ENCODE measurements at places on chromosomes 7 and 10.
A peak's percentile ranks its signal among the peaks of the same experiment; 100 is the strongest.

GRCh38 chr10:38032886-38033285 is 22.4 kb downstream of the ZNF33A start:
- no peaks in the 10 kb centered on the region for H3K27me3 ChIP-seq
- no peak overlapping the region for H3K27ac ChIP-seq
- no peak overlapping the region for H3K4me3 ChIP-seq
- DNase-seq: no peak

- H3K4me3 ChIP-seq: no peak overlapping the region
- DNase-seq: no peak
- H3K27ac ChIP-seq: no peak overlapping the region
- no peaks in the 10 kb centered on the region for H3K36me3 ChIP-seq
- H3K4me1 ChIP-seq: no peaks in the 10 kb centered on the region
- H3K27me3 ChIP-seq: no peaks in the 10 kb centered on the region
Measured at GRCh38 chr10:79496896-79497295, 15.4 kb upstream of the EIF5AL1 start.

GRCh38 chr7:130926001-130926691 is 192.1 kb upstream of the KLF14 start:
- H3K4me1 ChIP-seq: no peaks in the 10 kb centered on the region
- no peaks in the 10 kb centered on the region for H3K36me3 ChIP-seq
- H3K4me3 ChIP-seq: no peak overlapping the region
- no peak for DNase-seq

- no peaks in the 10 kb centered on the region for H3K27me3 ChIP-seq
- no peak overlapping the region for H3K4me3 ChIP-seq
- peak; percentile 68 for DNase-seq
- no peaks in the 10 kb centered on the region for H3K36me3 ChIP-seq
- H3K4me1 ChIP-seq: no peaks in the 10 kb centered on the region
- no peak overlapping the region for H3K27ac ChIP-seq
Measured at GRCh38 chr7:127628445-127628844, 10.5 kb upstream of the PAX4 start.

DNA sequence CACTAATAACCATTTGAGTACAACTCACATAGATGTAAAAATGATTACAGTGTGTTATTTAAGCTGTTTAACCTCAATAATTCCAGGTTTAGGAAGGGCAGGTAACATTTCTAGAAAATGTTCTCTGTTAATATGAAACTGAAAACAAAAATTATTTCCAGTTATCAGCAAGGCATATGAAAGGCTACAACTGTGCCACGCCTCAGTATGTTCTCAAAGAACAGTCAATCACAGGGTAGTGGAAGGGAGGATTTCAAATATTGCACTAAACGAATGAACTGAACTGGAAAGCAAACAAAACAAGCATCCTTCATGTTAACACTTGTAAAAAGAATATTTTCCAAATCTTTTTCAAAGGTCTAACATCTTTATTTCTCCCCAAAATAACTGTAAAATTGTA is 31.3 kb downstream of the ARHGAP19 start:
- H3K27me3 ChIP-seq: no peaks in the 10 kb centered on the region
- no peak overlapping the region for H3K4me3 ChIP-seq
- H3K36me3 ChIP-seq: peaks cover 56% of the 10 kb centered on the region
- H3K4me1 ChIP-seq: no peaks in the 10 kb centered on the region

GRCh38 chr7:127810696-127811660 is 159.0 kb downstream of the SND1 start:
- H3K27me3 ChIP-seq: no peaks in the 10 kb centered on the region
- H3K27ac ChIP-seq: no peak overlapping the region
- no peak for DNase-seq
- no peak overlapping the region for H3K4me3 ChIP-seq
- H3K4me1 ChIP-seq: peaks cover 14% of the 10 kb centered on the region

- H3K4me3 ChIP-seq: no peak overlapping the region
- no peaks in the 10 kb centered on the region for H3K36me3 ChIP-seq
- H3K27me3 ChIP-seq: no peaks in the 10 kb centered on the region
- peaks cover 4% of the 10 kb centered on the region for H3K4me1 ChIP-seq
- H3K27ac ChIP-seq: no peak overlapping the region
- DNase-seq: no peak
Measured at GRCh38 chr7:142808461-142808801, 37.7 kb downstream of the PRSS2 start.

- no peaks in the 10 kb centered on the region for H3K27me3 ChIP-seq
- no peaks in the 10 kb centered on the region for H3K4me1 ChIP-seq
- H3K4me3 ChIP-seq: no peak overlapping the region
- no peak for DNase-seq
Measured at GRCh38 chr10:102300278-102300843, 55.0 kb downstream of the GBF1 start.

- H3K4me1 ChIP-seq: peaks cover 3% of the 10 kb centered on the region
- no peak overlapping the region for H3K4me3 ChIP-seq
- no peak overlapping the region for H3K27ac ChIP-seq
- H3K27me3 ChIP-seq: no peaks in the 10 kb centered on the region
Measured at GRCh38 chr10:76647301-76647700, 990.3 kb downstream of the KCNMA1 start.

DNA sequence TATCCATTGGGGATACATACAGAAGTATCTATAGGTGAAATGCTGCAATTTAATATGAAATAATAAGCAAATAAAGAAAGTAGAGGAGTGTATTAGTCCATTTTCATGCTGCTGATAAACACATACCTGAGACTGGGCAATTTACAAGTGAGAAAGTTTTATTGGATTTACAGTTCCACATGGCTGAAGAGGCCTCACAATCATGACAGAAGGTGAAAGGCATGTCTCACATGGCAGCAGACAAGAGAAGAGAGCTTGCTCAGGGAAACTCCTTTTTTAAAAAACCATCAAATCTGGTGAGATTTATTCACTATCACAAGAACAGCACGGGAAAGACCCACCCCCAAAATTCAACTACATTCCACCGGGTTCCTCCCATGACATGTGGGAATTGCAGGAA is 82.8 kb upstream of the TRIM24 start:
- no peak overlapping the region for H3K27ac ChIP-seq
- no peak overlapping the region for H3K4me3 ChIP-seq

- H3K4me3 ChIP-seq: no peak overlapping the region
- H3K27ac ChIP-seq: no peak overlapping the region
- DNase-seq: no peak
- peaks cover 4% of the 10 kb centered on the region for H3K4me1 ChIP-seq
Measured at GRCh38 chr10:111084366-111085255, 7.8 kb downstream of the ADRA2A start.

DNA sequence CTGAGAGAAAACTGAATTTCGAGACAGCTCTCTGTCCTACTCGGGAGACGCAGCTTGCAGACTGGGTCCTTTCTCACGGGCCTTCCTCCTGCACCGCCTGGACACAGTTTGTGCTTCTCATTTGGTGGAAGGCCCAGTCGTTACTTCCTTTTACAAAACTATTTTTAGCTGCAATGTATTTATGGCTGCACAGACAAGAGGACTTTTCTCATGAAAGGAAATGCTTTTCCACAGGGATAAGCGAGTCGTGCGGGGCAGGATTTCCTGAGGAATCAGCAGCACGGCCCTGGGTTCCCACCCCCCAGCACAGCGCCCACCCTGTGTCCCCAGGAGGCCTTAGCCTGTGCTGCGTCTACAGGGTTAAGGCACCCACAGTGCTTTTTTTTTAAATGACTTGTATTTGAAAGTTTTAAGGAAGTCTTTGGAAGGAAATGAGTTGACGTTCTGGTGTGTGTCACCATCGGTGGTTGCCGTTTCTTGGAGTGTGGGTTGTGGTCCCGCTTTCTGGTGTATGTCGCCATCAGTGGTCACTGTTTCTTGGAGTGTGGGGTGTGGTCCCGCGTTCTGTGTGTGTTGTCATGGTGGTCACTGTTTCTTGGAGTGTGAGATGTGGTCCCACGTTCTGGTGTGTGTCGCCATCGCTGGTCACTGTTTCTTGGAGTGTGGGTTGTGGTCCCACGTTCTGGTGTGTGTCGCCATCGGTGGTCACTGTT is 50.9 kb downstream of the INPP5A start:
- H3K4me1 ChIP-seq: no peaks in the 10 kb centered on the region
- H3K36me3 ChIP-seq: no peaks in the 10 kb centered on the region
- no peak for DNase-seq

GRCh38 chr7:91995391-91996105 is 54.9 kb downstream of the AKAP9 start:
- H3K4me1 ChIP-seq: no peaks in the 10 kb centered on the region
- H3K27ac ChIP-seq: no peak overlapping the region
- peaks cover 21% of the 10 kb centered on the region for H3K36me3 ChIP-seq
- no peak for DNase-seq

GRCh38 chr10:77666821-77667220 is 29.2 kb upstream of the KCNMA1 start:
- DNase-seq: no peak
- H3K4me1 ChIP-seq: no peaks in the 10 kb centered on the region
- no peak overlapping the region for H3K27ac ChIP-seq
- no peaks in the 10 kb centered on the region for H3K27me3 ChIP-seq

- no peaks in the 10 kb centered on the region for H3K27me3 ChIP-seq
- no peak overlapping the region for H3K4me3 ChIP-seq
- no peak for DNase-seq
- H3K4me1 ChIP-seq: no peaks in the 10 kb centered on the region
- H3K36me3 ChIP-seq: peaks cover 17% of the 10 kb centered on the region
Measured at GRCh38 chr7:92790992-92791391, 45.4 kb downstream of the CDK6 start.

GRCh38 chr7:38410056-38410455 is 136.6 kb upstream of the TARP start:
- H3K4me3 ChIP-seq: no peak overlapping the region
- H3K36me3 ChIP-seq: no peaks in the 10 kb centered on the region
- H3K27me3 ChIP-seq: no peaks in the 10 kb centered on the region
- H3K4me1 ChIP-seq: no peaks in the 10 kb centered on the region
- H3K27ac ChIP-seq: no peak overlapping the region

GRCh38 chr7:81525841-81526240 is 244.0 kb downstream of the HGF start:
- DNase-seq: no peak
- no peak overlapping the region for H3K27ac ChIP-seq
- H3K36me3 ChIP-seq: no peaks in the 10 kb centered on the region
- H3K27me3 ChIP-seq: no peaks in the 10 kb centered on the region
- H3K4me3 ChIP-seq: no peak overlapping the region

- no peaks in the 10 kb centered on the region for H3K27me3 ChIP-seq
- H3K36me3 ChIP-seq: no peaks in the 10 kb centered on the region
- H3K4me1 ChIP-seq: no peaks in the 10 kb centered on the region
- DNase-seq: peak; percentile 84
- no peak overlapping the region for H3K4me3 ChIP-seq
Measured at GRCh38 chr10:14200698-14201544, 129.8 kb downstream of the FRMD4A start.

GRCh38 chr10:84493951-84494848 is 165.8 kb downstream of the CCSER2 start:
- DNase-seq: no peak
- peaks cover 25% of the 10 kb centered on the region for H3K36me3 ChIP-seq

DNA sequence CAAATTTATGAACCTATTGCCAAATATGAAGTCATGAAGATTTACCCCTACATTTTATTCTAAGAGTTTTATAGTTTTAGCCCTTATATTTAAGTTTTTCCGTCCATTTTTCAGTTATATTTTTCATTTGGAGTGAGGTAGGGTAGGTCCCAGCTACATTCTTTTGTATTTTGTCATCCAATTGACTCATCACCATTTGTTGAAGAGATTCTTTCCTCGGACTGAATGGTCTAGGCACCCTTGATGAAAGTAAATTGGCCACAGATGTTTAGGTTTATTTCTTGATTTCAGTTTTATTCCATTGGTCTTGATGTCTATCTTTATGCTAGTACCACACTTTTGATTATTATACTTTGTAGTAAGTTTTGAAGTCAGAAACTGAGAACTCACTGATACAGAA is 22.7 kb downstream of the CYP2C19 start:
- H3K36me3 ChIP-seq: no peaks in the 10 kb centered on the region
- no peak overlapping the region for H3K27ac ChIP-seq
- DNase-seq: no peak
- no peaks in the 10 kb centered on the region for H3K4me1 ChIP-seq
- H3K27me3 ChIP-seq: no peaks in the 10 kb centered on the region

DNA sequence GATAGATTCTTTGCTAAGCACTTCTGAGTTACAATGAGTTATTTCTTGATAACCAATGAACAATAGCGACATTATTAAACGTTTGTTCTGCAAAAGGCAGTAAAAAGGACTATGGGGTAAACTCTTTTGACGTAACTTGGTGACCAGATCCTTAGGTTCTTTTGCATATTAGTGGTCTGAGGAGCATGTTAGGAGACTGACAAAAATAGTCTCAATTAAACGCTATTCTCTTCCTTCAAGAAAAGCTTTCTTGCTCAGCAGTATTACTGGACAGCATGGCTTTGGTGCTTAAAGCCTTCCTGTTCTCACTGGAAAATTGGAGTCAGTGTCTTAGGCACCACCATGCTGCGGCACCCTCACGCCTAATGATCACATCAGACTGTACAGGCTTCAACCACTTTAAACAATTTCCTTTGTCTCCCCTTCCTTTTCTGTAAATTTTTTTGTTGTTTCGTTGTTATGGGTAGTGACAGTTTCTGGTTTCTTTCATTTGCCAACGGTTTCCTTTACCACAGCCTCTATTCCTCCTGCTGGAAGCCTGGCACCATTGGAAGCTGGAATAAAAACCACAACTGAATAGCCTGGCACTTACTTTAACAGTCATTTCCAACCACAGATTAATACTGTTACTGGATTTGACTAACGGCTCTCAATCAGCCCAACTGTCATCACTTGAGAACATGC is 49.2 kb upstream of the FAM133B start:
- H3K27ac ChIP-seq: no peak overlapping the region
- H3K36me3 ChIP-seq: no peaks in the 10 kb centered on the region
- H3K27me3 ChIP-seq: no peaks in the 10 kb centered on the region
- H3K4me1 ChIP-seq: no peaks in the 10 kb centered on the region
- no peak for DNase-seq
- H3K4me3 ChIP-seq: no peak overlapping the region

GRCh38 chr10:133260895-133261725 is 15.6 kb downstream of the ADAM8 start:
- H3K27ac ChIP-seq: no peak overlapping the region
- no peak for DNase-seq
- H3K4me1 ChIP-seq: no peaks in the 10 kb centered on the region
- no peaks in the 10 kb centered on the region for H3K36me3 ChIP-seq

GRCh38 chr10:24552346-24553016 is 171.2 kb downstream of the ARHGAP21 start:
- no peaks in the 10 kb centered on the region for H3K27me3 ChIP-seq
- H3K36me3 ChIP-seq: no peaks in the 10 kb centered on the region
- no peaks in the 10 kb centered on the region for H3K4me1 ChIP-seq
- peak; percentile 99 for DNase-seq
- no peak overlapping the region for H3K4me3 ChIP-seq
- no peak overlapping the region for H3K27ac ChIP-seq

- H3K4me1 ChIP-seq: no peaks in the 10 kb centered on the region
- H3K4me3 ChIP-seq: no peak overlapping the region
- H3K36me3 ChIP-seq: no peaks in the 10 kb centered on the region
- H3K27ac ChIP-seq: no peak overlapping the region
Measured at GRCh38 chr10:94038024-94038423, 44.3 kb downstream of the PLCE1 start.

GRCh38 chr7:909358-910329 is 33.3 kb downstream of the GET4 start:
- H3K27ac ChIP-seq: no peak overlapping the region
- H3K4me3 ChIP-seq: no peak overlapping the region
